Myometrial cell (primary cell): ENCODE measurements at places on chromosomes 13 and 19. TPM values are rescaled to one million over a fixed set of nuclear protein-coding genes. Genes with fewer than 3 reads are reported as not detected.

Gene PPM1N
- total RNA-seq = 0.58 and 5.1 TPM in 2 replicates

Gene IL17D
- total RNA-seq = 0.35 and 2.9 TPM in 2 replicates

Gene GNG7
- under 0.01 TPM in 1 of 2 replicates, not detected in the other for total RNA-seq

Gene IGFL3
- 5.0 TPM in 1 of 2 replicates, not detected in the other for total RNA-seq

Gene KCTD15
- total RNA-seq = 22.5 and 35.7 TPM in 2 replicates

Gene TSKS
- total RNA-seq = 0.18 and 0.58 TPM in 2 replicates

Gene LILRB4
- total RNA-seq = not detected in 2 replicates

Gene WDR88
- total RNA-seq = not detected in 2 replicates

Gene PLEKHF1
- 15.3 and 25.9 TPM in 2 replicates for total RNA-seq

Gene SYCN
- not detected in 2 replicates for total RNA-seq

Gene ZNF701
- total RNA-seq = 3.2 and 7.1 TPM in 2 replicates

Gene FSD1
- 5.2 and 14.4 TPM in 2 replicates for total RNA-seq

Gene PSG6
- total RNA-seq = not detected in 2 replicates

Gene RFPL4AL1
- total RNA-seq = not detected in 2 replicates

Gene APBA3
- 20.8 and 27.5 TPM in 2 replicates for total RNA-seq

Gene GAPDHS
- not detected in 2 replicates for total RNA-seq

Gene GPR180
- 10.4 and 12.4 TPM in 2 replicates for total RNA-seq

Gene CDX2
- total RNA-seq = not detected in 2 replicates
